ENCODE measurements at places on chromosomes 16 and 17.
A peak's percentile ranks its signal among the peaks of the same experiment; 100 is the strongest.

DNA sequence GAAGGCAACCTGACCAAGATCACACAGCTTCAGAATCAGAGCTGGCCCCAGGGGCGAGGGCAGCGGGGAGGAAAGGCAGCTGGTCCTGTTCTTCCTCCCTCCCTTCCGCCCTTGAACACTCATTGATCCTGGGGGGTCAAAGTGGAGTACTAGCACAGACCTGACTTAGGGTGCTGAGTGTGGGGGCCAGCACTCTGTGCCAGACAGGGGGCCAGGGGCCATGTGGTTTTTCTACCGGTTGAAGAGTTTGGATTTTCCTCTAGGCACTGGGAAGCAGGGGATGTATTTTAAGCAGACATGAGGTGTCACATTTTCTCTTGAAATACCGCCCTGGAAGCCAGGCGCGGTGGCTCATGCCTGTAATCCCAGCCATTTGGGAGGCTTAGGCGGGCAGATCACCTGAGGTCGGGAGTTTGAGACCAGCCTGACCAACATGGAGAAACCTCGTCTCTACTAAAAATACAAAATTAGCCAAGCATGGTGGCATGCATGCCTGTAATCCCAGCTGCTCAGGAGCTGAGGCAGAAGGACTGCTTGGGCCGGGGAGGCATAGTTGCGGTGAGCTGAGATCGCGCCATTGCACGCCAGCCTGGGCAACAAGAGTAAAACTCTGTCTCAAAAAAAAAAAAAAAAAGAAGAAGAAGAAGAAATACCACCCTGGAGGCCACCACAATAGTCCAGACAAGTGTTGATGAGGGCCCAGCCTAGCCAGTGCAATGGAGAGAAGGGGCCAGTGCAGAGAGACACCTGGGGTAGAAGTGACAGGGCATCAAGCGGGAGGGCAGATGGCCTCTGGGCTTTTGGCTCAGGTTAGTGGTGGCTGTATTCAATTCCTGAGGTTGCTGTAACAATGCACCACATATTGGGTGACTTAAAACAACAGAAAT lies 15.3 kb downstream of the OSBPL7 start:
- DNase-seq, result no peak

- DNase-seq, result no peak
These were observed 17.6 kb downstream of the CD300A start for GRCh38 chr17:74484066-74484465.

DNA sequence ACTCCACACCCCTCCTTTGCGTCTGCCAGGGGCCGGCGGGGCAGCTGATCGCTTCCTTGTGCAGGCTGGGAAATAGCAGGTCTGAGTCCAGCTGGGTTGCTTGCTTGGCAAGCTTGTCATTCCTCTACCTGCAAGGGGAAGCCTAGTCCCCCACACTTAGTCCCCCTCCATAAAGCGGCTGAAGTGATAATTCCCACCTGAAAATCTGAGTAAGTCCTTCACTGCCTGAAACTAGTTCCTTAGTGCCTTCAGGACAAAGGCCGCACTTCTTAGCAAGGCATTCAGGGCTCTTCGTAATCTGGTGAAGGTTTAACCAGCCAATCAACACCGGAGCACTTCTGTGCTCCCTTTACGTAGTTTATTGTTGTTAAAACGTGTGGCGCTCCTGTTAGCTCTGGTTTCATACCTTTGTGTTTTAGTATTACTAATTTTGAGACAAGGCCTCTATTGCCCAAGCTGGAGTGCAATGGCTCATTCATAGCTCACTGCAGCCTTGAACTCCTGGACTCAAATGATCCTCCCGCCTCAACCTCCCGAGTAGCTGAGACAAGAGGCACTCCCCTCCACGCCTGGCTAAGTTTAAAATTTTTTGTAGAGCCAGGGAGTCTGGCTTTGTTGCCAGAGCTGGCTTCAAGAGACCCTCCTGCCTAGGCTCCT lies 817 bp downstream of the PSKH1 start:
- DNase-seq, result no peak

GRCh38 chr17:50661348-50661747 lies 26.7 kb downstream of the ABCC3 start:
- no peak for DNase-seq

DNA sequence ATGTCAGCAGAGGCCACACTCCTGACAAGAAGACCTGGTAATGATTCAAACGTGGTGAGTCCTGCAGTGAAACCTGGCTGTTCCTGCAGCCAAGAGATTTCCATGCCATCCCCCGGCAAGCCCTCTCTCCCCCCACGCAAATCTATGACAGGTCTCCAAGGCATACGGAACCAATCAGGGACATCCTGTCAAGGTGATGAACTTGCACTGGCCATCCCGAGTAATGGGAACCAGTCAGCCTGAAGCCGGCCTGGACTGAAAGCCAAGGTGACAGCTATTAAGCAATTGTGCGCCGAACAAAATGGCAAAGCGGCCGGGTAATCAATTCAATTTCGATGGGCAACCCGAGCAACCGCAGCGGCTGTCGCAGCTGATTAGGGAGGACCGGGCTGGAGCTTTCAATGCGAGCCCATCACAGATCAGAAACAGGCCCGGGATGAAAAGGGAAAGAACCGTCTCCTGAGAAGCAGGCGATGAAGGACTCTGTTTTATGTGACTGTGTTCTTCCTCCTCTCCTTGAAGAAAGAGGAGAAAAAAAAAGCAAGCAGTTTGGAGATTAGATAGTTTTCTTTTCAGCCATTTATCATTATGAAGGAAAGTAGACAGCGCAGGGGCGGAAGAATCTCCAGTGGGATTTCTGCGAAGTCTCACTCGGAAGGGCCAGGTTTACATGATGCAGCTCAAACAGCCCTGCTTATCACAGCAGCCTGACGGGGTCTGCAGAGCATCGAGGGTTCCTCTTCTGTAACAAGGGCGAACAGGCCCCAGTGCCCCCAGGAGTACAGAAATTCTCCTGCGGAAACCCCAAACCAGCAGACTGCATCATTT lies 35.2 kb downstream of the TBX4 start:
- no peak for DNase-seq

GRCh38 chr17:66726846-66727245 lies 108.1 kb upstream of the CACNG5 start:
- no peak for DNase-seq

DNA sequence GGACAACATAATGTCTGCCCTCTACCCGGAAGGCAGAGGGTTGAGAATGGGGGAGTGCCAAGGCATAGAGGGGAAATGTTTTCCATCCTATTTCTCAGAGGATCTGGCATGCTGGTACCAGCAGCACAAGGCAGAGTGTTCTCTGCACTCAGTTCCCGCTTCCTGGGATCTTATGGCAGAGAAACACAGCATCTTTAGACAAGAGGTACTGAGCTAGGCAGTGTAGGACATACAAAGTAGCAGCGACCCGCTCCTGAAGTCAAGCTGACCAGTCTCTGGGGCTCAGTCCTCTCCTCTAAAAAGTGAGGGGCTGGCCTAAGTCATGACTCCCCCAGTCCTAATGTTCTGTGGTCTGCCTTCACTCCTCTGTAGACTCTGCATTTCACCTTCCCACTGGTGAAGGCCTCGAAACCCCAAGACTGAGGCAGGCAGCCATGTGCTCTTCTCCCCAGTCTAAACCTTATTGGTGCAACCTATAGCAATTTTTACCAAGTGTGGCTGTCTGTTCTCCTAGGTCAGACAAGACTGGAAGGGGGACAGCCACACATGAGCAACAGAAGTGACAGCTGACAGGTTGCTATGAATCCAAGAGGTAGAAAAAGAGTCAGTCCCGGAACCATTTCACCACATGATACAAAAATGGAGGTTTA lies 11.3 kb upstream of the TSPOAP1 start:
- DNase-seq, result no peak

GRCh38 chr17:49223517-49224197 lies 6.9 kb downstream of the PHOSPHO1 start:
- DNase-seq, result peak; percentile 67

DNA sequence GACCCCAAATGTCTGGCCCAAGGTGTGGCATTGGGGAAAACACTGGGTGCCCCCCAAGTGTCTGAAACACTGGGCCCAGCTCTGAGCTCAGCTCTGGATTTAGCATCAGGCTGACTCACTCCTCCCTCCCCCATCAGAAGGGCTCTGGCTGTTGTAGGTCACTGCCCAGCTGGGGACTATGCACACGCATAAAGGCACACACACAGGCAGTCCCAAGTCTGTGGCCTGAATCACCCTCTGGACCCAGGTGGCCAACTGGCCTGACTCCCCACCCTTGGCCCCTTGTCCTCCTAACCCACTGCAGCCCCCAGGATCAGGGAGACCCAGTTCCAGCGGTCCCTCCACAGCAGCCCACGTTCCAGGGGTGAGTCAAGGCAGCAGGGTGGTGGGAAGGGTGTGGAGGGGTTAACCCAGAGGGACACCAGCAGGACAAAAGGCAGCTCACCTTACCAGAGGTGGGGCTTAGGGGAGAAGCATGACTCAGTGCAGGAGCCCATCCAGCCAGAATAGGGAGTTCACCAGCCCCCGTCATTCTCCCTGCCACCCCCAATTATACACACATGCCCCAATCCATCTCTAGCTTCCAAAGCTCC lies 47.0 kb downstream of the MYO18A start:
- no peak for DNase-seq

DNA sequence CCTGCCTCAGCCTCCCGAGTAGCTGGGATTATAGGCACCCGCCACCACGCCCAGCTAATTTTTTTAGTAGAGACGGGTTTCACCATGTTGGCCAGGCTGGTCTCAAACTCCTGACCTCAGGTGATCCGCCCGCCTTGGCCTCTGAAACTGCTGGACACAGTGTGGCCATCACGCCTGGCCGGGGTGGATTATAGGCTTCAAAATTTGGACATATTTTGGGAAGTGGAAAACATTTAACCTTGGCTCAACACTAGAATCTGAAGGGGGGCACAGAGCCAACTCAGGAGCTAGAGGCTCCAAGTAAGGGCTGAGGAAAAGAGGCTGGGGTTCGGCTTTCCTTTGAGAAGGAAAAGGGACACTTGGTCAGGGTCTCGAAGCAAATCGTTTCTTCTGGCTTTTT lies 2.2 kb upstream of the CDK5R1 start:
- no peak for DNase-seq

GRCh38 chr17:1487939-1488825 lies 4.3 kb downstream of the MYO1C start:
- peak; percentile 85 for DNase-seq

DNA sequence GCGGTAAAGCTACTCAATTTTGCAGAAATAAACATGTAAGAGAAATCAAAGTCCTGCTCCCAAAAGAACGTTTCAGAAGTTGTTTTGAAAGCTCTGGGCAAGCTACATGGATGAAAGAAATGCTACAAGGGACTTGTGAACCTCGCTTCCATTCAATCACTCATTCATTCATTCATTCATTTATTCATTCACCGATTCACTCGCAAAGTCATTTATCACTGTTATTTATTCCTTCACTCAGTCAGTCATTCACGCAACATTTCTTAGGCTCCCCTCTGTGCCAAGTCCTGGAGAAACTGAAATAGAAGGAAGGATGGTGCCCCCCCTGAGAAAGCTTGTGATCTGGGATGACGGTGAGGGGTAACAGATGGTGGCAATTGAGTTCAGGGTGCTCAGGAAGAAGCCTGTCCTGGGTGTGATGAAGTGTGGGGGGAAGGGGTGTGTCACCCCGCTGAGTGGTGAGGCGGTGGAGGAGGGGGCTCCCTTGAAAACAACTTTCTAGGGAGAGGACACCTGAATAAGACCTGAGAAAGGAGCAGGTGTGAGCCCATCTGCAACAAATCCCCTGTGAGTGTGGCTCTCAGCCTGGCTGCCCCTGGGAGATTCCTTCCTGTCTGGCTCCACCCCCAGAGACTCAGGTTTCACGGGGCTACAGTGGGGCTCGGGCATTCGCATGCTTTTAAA lies 36.3 kb upstream of the PRSS54 start:
- no peak for DNase-seq
